ENCODE measurements at places on chromosomes 6 and 20.
A peak's percentile ranks its signal among the peaks of the same experiment; 100 is the strongest.

- DNase-seq = no peak
Observed at GRCh38 chr6:42450477-42451332, 1.0 kb downstream of the TRERF1 start.

GRCh38 chr6:155103816-155104366, 108.8 kb downstream of the TIAM2 start:
- DNase-seq = no peak

DNA sequence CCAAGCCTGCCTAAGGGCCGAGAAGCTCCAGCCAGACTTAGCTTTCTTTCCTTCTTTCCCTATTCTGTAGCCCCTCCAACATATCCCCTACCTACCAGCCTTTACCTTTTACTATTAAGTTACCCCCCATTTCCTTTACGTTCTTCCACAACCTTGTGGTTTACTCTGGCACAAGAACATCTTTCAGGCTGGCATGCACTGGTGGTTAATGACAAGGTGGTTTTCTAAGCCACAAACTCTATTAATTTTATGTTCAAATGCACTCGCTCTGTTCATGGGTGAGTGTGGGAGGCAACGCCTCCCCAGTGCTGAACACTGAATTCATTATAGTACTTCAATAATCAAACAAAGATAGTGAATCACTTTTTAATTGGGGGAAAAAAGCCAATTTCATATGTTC, 64.4 kb downstream of the TRERF1 start:
- peak; percentile 23 for DNase-seq

DNA sequence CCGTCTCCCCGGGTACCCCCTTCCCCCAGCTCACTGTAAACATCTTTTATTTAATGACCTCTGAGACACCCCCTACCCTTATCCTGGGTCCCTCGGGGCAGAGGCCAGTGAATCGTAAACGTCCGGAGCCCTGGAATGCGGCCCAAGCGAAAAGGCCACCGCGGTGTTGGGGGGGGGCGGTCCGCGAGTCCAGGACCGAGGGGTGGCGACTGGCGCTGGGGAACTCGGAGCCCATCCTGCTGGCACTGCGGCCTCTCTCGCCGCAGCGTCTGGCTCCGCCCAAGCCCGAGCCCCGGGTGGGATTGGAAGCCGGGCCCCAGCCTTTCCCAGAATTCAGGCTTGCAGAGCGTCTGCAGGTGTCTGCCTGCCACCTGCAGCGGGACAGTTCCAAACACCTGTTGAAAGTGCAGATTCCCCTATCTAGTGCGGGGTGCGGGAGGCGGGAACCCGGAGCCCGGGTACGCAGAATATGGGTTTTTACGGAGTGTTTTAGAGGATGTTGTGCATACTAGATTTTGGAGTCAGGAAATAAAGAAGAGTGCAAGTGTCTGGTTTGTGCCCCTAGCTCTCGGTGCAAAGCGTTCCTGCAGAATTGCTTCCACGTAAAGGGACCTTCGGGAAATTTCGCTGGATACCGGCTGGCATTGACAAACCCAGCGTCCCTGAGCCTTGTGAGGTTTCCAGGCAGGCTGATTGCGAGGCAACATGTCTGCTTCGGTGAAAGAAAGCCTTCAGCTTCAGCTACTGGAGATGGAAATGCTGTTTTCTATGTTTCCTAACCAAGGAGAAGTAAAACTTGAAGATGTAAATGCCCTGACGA, 800 bp downstream of the RWDD2A start:
- no peak for DNase-seq

DNA sequence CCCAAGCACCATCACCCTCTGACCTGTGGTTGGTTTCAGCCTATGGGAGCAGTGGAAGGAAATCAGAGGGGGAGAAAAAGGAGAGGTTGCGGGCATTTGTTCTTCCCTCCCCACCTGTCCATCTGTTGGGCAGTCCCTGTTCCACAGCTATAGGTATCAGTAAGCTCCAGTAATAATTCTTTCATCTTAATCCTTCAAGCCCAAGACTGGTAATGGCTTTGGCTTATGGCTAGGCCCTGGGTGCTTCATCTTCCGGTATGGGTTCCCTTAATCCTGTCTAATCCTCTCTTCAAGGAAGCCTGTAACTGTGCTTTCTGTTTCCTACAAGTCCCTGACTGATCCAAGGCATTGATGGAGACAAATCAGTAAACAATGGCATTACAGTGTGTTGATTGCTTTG, 42.2 kb upstream of the STK35 start:
- DNase-seq = no peak

- no peak for DNase-seq
Observed at GRCh38 chr6:136751522-136751956, 40.7 kb downstream of the MAP3K5 start.

GRCh38 chr20:24985802-24986201, 6.7 kb downstream of the APMAP start:
- DNase-seq = no peak

- DNase-seq = no peak
Observed at GRCh38 chr6:36376742-36377141, 10.7 kb downstream of the ETV7 start.

DNA sequence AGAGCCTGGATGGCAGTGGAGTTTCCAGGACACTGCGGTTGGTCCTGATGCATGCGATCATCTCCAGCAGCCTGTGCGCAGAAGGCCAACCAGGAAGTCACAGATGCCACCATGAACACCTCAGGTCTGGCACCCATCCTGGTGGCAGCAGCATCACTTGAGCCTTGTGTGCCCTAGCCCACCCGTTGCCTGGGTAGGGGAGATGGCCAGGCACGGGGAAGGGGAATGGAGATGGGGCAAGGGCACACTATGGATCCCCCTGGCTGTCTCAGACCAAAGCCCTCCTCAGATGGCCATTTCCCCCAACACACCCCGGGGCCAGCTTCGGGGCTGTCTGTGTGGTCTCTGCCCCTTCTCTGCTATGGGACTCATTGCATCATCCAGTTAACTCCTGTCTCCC, 58.3 kb downstream of the GNAS-AS1 start:
- DNase-seq = no peak

- no peak for DNase-seq
Observed at GRCh38 chr6:6080975-6081374, 74.2 kb upstream of the NRN1 start.

Data from hematopoietic multipotent progenitor cell treated with erythropoietin and hydrocortisone succinate and interleukin-3 and kit ligand, for 8 days (in vitro differentiated cells).